ENCODE measurements at places on chromosomes 13 and 19.
A peak's percentile ranks its signal among the peaks of the same experiment; 100 is the strongest.

DNA sequence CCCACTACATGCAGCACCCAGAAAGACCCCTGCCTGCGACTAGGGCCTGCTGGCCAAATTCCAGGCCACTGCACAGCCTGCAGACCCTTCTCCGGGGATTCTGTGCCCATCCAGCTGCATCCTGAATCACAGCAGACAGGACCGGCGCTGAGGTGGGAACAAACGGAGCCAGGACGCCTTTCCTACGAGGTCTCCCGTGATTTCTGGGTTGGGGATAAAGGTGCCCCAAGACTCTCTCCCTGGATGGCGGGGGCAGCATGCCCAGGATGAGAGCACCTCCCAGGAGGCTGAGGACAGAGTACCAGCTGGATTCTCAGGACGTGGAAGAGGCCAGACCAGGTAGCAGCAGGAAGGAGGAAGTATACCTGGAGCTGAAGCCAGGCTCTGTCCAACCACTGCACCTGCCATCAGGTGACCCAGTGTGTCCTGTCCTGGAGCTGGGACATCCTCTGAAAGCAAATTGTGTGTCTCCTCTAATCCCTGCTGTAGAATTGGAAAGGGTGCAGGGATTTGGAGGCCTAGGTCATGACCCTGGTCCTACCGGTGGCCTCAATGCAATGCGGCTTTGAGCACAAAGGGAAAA is 3.4 kb upstream of the FUT5 start:
- no peak for DNase-seq

- no peak for DNase-seq
Measured at GRCh38 chr19:53158119-53158656, 665 bp downstream of the ZNF347 start.

DNA sequence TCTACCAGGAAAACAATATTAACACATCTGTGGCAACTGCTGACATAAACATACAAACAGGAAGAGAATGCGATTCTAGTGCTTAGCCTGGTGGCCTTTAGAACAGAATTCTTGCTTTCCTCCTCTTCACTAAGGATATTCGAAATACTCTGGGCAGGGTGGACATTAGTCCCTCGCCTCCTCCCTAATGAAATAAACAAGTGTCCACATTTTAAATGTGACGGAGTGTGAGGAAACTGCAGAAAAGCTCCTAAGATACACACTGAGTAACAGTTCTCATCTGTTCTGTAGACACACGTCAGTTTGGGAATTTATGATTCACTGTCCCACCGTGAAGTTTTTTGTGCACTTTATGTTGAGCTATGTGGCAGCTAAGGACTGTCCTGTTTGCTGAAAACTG is 639 bp downstream of the STARD13 start:
- DNase-seq, result no peak

GRCh38 chr13:67377919-67378318 is 147.8 kb upstream of the PCDH9 start:
- no peak for DNase-seq

- DNase-seq, result no peak
Measured at GRCh38 chr19:29084266-29084665, 128.7 kb downstream of the UQCRFS1 start.

GRCh38 chr13:77516342-77516789 is 19.1 kb upstream of the SCEL start:
- DNase-seq, result no peak

DNA sequence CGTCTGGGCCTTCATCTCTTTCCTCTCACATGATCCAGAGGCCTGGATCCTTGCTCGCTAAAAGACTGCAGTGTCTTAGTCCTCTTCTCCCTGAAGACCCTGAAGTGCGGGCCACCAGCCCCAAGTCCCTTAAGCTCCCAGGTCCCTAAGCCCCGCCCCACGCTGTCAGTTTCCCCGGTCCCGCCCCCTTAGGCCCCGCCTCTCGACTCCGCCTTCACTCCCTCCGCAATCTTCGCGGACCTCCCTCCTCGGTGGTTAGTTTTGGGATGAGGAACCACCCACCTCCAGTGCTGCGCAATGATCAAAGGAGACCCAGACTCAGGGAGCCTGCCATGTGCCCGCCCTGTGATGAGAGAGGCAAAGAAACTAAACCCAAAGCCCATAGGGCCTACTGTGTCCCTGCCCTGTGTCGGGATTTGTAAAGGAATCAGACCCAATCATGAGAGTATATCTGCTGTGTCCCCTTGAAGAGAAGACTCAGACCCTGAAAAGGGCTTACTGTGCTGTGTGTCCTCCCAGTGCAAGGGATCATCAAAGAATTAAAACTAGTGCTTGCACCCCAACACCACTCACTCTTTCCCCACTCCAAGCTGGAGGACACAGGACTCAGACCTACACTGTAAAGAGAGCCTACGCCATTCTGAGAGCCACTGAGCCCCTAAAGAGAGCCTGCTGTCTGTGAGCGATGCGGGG is 3.0 kb upstream of the COX6B1 start:
- peak; percentile 22 for DNase-seq

GRCh38 chr13:26305676-26306075 is 51.7 kb downstream of the CDK8 start:
- DNase-seq, result no peak

DNA sequence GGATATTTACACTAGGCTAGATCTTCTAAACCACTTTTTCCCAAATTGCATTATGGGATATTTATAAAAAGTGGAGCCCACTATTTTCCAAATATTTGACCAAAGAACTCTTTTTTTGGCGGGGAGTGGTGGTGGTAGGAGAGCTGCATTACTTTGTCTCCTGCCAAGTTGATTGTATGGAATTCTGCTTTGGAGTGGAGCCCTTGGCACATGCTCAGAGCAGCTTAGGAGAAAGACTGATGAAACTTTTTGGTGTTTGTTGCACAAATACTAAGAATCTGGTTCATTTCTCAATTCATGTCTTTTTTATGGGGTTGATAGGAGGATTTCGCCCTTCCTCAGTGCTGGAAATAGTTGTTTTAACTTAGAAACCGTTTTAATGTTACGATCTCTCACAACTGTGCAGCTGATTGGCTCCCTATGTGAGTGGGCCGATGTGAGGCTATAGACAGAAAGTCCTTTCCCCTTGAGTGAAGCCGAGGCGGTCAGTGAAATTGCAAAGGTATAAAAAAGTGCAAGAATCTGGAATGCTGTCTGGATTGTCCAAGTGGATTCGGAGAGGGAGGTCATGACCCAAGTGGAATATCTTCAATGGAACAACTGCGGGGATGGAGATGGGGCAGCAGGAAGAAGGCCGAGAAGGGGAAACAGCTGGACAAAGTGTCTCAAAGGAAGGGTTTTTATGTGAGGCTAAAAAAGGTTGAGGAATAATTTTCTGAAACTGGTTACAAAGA is 415.9 kb downstream of the FGF9 start:
- no peak for DNase-seq

- DNase-seq, result no peak
Measured at GRCh38 chr19:2549701-2550191, 73.8 kb downstream of the GADD45B start.
